H7 (cell line): ENCODE measurements at places on chromosomes 3 and 15. TPM values are rescaled to one million over a fixed set of nuclear protein-coding genes. Genes with fewer than 3 reads are reported as not detected.

The EPHA6 gene
- 0.66 and 1.0 TPM in 2 replicates for total RNA-seq

The CPLX3 gene
- total RNA-seq, result 0.03 TPM in 1 of 2 replicates, not detected in the other

The NOP10 gene
- 273 and 339 TPM in 2 replicates for total RNA-seq

The CCDC13 gene
- total RNA-seq, result 0.48 TPM in 1 of 2 replicates, not detected in the other

The NANOGP8 gene
- total RNA-seq, result 221 and 310 TPM in 2 replicates

The PEX5L gene
- 0.45 and 1.9 TPM in 2 replicates for total RNA-seq

The PRTG gene
- 2.0 and 2.9 TPM in 2 replicates for total RNA-seq

GRCh38 chr15:79623488-79623887 lies 191.4 kb downstream of the MINAR1 start:
- no peak for DNase-seq

DNA sequence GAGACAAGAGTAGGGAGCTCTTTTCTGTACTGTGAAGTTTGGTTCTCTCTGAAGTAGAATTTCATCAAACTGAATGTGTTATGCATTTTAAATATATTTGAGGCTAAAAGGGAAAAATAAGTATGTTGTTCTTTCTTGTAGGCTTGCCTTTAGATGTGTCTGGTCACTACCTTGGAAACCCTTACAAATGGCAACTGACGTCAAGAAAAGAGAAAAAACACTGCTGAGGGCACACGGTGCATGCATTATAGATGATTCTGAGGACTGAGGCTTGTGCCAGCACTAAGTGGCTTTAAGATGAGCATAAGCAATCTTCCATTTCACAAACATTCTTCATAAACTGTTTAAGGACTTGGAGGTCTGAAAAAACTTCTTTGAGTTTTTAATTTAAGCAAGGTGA lies 31.1 kb upstream of the ACTL6A start:
- DNase-seq, result no peak

DNA sequence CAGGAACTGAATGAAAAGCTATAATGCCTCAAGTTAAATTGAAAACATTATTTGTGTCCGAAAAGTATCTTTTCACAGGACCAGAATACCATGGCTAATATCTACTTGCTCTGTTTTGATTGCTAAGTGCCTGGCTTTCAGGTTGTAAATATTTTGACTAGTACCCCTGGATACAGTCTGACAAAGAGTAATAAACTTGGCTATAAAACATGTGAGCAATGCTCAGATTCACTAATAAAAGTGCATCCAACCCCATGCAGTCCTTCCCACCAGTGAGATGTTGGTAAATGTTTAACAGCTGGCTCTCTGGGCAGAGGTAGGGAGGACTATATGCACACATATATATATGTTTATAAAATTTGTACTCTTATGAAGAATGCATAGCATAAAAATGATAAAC lies 281.8 kb upstream of the TGFBR2 start:
- DNase-seq, result no peak

DNA sequence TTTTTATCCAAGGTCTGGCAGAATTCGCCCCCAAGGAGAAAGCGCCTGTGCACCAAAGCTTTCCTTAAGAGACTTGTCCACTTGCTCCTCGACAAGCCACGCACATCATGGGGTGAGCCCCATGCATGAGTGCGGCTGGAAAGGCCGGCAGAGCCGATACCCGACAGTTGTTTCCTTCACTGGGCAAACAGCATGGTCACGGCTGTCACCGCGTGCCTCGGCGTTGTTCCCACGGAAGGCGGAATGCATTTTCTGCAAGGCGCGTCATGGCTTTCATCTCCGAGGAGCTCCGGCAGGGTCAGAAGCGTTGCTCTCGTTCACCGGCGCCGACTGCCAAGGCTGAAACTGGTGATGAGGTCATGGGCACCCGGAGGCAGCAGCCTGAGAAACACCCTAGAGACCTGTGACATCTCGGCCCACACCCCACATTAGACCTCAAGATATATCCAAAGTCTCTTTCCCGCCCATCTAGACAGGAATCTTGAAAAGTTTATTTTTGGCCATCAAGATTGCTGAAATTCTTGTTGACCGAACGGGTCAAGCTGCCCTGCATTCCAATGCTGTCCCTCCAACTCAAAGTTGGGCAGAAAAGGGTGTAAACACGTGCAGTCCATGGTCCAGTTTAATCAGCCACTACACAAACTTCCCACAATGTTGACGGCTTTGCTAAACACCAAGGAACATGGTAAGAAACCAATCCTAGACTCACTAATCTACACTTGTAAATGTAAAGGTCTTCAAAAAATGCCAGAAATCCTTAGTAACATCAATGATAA lies 604 bp upstream of the TJP1 start:
- DNase-seq, result peak; percentile 37

GRCh38 chr15:67828278-67828968 lies 3.1 kb downstream of the SKOR1 start:
- peak; percentile 65 for DNase-seq

DNA sequence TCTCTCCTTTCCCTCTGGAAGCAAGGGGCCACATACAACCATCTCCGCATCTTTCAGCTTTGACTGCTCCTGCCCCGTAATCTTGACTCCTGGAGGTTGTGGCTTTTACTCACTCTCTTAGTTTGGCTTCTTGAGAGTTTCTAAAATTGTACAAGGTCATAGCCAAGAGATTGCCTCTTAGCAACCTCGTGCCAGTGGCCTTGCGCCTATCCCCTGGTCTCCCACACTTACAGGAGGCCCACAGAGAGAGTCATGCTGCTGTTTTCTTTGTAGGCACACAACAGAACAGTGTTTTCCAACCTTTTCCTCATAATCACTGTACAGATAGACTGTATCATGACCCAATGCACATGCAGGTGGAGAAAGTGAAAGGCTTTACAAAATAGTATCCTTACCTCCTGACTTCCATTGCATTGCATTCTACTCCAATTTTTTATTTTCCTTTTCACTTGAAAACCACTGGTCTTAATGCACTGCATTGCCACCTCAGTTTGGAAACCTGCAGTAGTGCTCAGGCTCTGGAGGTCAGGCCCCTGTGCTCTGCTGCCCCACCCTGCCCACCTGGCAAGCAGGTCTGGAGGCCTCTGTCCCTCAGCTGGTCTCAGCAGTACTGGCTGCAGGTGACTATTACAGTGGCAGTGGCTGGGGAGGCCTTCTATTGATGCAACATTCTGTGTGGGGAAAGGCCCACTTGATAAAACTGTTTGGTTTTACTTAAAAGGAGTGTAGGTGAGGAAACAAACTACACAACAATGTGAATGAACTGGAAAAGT lies 156.2 kb downstream of the DNAJB8 start:
- no peak for DNase-seq

- DNase-seq, result peak; percentile 63
These were observed 14.9 kb downstream of the ACOX2 start for GRCh38 chr3:58521917-58522631.

DNA sequence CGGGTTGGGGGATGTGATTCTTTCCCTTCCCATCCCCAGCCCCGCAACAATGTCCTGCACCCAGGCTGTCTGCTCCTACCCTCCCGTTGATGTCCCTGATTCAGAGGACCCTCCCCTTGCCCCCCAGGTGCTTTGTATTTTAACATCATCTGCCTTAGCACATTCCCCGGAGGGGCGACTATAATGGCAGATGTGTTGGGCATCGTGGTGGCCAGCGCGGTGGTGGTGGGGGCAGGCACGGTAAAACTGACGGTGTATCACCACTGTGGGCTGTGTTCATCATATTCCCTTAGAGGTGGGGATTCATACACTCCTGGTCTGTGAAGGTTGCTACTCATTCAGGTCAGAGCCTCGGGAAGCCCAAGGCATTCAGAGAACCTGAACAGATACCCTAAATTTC lies 173.0 kb downstream of the ADAMTS17 start:
- DNase-seq, result no peak

DNA sequence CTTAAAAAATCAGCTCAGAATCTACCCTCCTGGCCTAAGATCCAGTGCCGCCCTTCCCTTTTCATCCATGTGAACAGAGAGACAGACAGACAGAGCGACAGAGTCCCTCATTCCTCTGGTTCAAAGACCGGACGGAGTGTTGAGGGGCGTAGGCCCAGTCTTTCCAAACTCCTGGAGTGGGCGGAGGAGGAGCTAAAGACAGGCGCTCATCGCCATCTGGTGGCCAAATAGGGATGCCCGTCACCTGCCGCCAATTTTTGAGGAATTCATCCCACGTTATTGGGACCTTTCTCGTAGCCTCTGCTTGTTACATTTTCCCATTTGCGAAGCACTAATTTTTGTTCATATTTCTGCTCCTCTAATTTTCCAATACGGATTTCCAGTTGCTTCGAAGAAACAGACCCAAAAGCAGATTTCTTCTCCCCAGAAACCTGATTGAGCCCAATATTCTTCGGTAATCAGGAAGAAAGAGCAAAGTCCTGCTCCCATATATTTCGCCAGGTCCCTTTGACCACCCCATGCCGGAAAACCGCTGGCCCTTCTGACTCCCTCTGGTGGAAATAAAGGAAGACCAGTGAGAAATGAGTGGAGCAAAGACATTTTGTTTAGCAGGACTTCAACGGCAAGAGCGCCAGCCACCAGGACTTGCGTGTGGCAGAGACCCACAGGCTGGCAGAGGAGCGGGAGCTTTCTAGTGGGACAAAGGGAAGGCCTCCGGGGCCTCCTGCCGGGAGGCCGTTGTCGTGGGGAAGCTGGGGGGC lies 88.0 kb downstream of the LRRK1 start:
- DNase-seq, result peak; percentile 91

GRCh38 chr3:152173627-152174026 lies 95.1 kb upstream of the MBNL1 start:
- DNase-seq, result no peak

DNA sequence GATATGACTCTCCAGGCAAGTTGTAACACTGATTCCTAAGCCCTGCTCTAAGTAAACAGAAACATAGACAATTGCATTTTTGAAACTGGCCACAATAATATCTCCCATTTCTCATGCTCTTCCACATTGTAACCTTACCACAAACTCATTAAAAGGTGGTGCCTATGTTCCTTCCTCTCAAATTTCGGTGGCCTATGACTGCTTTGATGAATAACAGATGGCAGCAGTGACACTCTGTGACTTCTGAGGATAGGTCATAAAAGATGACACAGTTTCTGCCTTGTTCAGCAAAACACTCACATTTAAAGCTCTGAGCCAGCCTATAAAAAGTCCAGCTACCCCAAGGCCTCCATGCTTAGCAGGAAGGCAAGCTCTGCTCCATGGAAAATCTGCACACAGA lies 195.2 kb downstream of the EFHB start:
- DNase-seq, result no peak

GRCh38 chr3:124373524-124373923 lies 356.7 kb upstream of the UMPS start:
- no peak for DNase-seq

DNA sequence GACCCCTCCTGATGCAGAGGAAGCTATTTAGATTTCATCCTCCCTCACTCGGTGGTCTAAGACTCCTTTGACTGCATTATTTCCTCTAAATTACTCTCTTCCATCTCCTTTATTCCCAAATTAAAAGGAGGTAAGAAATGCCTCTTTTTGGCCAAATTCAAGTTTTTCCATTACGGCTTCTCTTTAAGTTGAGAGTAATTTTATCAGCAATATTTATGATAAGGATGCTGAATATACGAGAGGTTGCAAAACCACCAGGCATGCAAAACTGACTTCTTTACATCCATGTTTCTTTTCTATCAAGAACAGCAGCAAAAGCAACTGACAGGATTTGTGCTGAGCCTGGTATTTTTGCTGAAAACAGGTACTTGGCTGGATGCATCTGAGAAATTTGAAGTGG lies 262.0 kb upstream of the RARB start:
- no peak for DNase-seq
